ENCODE measurements at places on chromosomes 7 and 10.

- DNase-seq: no peak
Observed at GRCh38 chr7:100540073-100540723, 1.2 kb downstream of the AGFG2 start.

DNA sequence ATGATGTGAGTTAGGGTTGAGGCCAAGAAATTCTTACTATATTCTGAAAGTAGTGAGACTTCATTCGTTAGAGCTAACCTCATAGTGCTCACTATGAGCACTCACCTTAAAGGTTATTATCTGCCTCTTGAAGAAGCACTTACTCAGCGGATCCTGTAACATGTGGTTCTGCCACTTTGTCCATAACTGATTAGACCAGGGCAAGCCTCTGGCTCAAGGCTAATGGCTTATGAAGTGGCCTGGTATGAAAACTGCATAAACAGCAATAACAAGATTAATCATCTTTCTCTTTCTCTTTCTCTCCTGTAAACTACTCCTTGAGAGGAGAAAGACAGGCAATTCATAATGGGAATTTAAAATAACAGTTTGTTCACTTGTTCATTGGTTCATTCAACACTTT lies 82.8 kb downstream of the MAPK8 start:
- DNase-seq: no peak

GRCh38 chr10:30562787-30563186 lies 66.8 kb downstream of the LYZL2 start:
- no peak for DNase-seq

- DNase-seq: peak; percentile 86
Observed at GRCh38 chr7:92695308-92696261, 105.4 kb upstream of the FAM133B start.

GRCh38 chr10:119413093-119413453 lies 129.4 kb downstream of the RGS10 start:
- DNase-seq: no peak

DNA sequence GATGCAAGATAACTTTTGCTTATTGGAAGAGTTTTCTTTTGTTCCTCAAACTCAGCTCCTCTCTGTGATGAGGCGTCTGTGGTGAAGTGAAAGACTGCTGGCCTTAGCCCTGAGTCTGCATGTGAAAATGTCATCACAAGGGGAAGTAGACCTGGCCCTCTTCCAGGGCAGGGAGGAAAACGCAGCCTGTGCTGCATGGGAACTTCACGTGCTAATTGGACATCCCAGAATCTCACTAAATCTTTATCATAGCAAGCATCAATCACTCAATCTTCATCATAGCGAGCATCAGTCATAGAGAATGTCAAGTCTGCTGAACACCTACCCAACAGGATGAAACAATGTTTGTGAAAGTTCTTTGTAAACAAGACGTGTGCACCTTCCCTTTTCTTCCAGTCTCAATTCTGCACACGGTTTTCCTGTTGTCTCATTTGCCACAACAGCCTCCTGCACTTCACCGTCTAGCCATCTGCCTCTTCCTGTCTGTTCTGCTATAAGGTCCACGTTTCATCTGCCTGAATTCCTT lies 314.6 kb downstream of the FRMD4A start:
- DNase-seq: no peak

DNA sequence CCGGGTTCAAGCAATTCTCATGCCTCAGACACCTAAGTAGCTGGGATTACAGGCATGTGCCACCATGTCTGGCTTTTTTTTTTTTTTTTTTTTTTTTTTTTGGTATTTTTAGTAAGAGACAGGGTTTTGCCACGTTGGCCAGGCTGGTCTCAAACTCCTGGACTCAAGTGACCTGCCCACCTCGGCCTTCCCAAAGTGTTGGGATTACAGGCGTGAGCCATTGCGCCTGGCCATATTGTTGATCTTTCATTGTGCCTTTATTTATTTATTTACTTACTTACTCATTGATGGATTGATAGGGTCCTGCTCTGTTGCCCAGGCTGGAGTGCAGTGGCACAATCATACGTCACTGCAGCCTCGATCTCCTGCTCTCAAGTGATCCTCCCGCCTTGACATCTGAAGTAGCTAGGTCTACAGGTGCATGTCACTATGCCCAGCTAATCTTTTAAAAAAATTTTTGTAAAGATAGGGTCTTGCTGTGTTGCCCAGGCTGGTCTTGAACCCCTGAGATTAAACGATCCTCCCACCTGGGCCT lies 30.4 kb downstream of the SVIL start:
- DNase-seq: no peak

GRCh38 chr10:73366381-73367298 lies 8.0 kb upstream of the CFAP70 start:
- no peak for DNase-seq

- DNase-seq: no peak
Observed at GRCh38 chr10:8116926-8117493, 62.5 kb downstream of the GATA3 start.

- DNase-seq: no peak
Observed at GRCh38 chr10:35355971-35356724, 19.8 kb downstream of the CCNY start.

GRCh38 chr7:45001826-45002225 lies 1.8 kb downstream of the CCM2 start:
- DNase-seq: no peak

GRCh38 chr7:100021297-100021696 lies 5.9 kb downstream of the ZKSCAN1 start:
- no peak for DNase-seq

- DNase-seq: no peak
Observed at GRCh38 chr7:54333952-54334351, 208.2 kb upstream of the VSTM2A start.

DNA sequence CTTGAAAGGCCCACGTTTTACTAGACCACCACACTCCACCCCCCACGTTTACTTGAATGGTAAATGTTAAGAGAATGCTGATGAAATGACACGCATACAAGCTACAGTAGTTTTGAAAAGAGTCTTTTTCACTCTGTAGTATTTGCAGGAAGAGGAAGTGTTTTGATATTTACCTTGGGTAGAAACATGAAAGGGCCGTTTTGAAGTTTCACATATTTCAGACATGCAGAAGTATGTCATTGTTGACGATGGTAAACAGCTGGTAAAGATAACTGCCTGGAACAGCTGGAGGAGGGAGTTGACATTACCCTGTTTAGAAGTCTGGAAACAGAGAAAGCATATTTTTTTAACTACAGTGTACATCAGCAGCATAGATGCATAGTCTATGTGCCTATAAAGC lies 160.7 kb downstream of the NXPH1 start:
- no peak for DNase-seq

DNA sequence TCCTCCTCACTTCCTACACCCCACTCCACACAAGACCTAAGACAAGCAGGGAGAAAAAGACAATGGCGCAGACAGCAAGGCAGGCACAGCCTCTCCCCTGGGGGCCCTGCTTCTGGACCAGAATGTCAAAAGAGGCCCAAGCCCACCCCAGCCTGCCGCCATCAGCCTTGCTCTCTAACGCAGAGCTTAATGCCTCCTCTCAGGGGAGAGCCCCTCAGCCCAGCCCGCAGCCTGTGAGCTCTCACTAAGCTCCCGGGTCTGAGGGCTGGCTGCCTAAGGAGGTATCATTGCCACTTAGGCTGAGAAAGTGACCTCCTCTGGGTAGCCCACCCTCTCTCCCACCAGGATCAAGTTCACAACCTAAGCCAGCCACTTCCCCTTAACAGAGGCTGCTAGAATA lies 16.7 kb downstream of the SLIT1 start:
- DNase-seq: no peak

GRCh38 chr10:119243967-119244366 lies 36.6 kb downstream of the GRK5 start:
- no peak for DNase-seq

Data from AG04449 (cell line).